ENCODE measurements at places on chromosomes 7 and 10.

DNA sequence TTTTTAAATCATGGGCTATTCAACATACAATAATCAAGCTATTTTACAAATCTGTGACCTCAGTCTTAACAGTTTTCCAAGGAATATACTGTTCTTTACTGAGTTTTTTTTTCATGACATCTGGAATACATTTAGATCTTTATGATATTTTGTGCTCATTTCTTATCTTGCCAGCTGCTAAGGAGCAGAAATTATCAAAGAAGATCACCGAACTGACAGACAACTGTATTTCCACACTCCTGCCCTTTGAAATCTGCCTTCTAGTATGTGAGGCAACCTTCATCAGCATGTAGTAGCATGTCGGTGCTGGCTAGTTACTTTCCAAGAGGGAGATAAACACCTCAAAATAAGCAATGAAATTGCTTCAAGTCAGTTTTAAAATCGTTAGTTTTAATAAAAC, 66.4 kb downstream of the NHLRC2 start:
- DNase-seq = no peak

- DNase-seq = no peak
These were observed 89.6 kb downstream of the CABCOCO1 start for GRCh38 chr10:61752111-61753011.

- no peak for DNase-seq
These were observed 97.4 kb upstream of the PIK3CG start for GRCh38 chr7:106767498-106768323.

GRCh38 chr7:147170341-147171012, 1053.9 kb downstream of the CNTNAP2 start:
- DNase-seq = no peak

DNA sequence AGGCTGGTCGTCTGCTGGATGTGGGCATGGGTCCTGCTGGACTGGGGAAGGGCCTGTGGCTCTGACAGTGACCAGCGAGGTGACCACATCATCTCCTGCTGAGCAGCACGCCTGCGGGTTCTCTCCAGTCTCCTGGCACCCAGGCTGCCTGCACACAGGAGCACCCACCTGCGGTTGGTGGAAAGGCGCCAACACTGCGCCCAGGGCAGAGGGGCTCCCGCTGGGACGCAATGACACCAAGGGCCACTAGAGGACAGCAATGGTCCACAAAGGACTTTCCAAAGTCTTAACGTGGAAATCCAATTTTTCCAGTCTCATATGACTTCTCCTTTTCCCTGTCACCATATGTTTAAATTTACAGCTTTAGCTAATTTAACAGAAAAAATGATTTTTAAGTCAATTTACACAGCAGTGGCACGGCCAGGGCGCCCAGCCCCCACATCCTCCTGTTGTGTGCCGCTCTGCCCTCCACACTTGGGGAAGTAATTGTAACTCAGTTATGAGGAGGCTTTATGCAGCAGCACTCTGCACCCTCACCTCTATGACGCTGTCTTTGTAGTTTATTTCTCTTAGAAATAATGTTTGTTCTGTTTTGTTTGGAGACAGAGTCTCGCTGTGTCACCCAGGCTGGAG, 38.1 kb downstream of the CFAP46 start:
- peak; percentile 52 for DNase-seq

DNA sequence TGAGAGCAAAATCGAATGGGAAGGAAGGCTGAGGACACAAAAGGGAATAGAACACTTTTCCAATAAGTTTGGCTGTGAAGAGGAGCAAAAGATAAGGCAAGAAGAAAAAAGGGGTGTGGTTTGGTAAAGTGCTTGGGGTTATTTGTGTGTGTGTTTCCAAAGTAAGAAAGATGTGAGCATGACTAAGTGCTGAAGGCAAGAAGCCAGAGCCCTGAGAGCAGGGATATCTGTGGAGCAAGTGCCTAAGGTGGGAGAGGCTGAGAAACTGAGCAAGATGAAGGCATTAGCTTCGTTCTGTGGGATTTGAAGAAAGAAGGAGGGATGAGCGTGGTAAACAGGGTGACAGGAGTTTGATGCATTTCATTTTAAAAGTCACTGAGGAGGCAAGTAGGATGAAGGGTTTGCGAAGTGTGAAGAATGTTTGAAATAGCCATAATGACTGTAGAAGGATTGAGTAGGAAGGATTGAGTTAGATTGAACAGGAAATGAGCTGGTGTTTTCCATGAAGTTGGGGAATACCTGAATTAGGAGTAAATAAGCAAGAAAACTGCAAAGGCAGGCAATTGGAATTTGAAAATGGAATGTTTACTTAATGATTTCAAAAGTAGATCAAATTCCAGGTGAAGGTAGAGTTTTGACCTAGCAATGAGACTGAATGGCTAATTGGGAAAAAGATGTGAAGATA, 19.9 kb upstream of the SP4 start:
- DNase-seq = no peak

- DNase-seq = no peak
These were observed 24.4 kb upstream of the ADRB1 start for GRCh38 chr10:114019226-114019625.

- peak; percentile 26 for DNase-seq
These were observed 14.0 kb upstream of the ZNF273 start for GRCh38 chr7:64888901-64889685.

DNA sequence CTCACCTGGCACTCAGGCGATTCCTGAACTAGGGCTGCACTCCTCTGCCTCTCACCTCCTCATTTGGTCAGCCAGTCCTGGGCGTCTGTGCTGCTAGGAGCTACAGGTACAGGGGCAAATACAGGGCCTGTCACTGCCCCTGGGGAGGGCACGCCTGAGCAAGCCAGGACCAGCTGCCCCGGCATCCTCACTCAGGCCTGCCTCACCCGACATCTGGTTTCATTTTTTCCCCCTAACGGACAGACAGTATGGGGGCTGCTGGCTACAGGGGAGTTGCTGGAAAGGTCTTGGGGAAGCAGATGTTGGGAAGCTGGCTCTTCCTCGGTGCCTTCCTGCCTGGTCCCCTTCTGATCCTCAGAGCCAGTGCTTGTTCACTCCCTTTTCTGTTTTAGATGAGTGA, 77.3 kb upstream of the PPIF start:
- DNase-seq = no peak

- DNase-seq = no peak
These were observed 2.1 kb downstream of the NHLRC2 start for GRCh38 chr10:113856563-113856962.

- no peak for DNase-seq
These were observed 4.2 kb upstream of the CREB3L2 start for GRCh38 chr7:138006106-138006505.

DNA sequence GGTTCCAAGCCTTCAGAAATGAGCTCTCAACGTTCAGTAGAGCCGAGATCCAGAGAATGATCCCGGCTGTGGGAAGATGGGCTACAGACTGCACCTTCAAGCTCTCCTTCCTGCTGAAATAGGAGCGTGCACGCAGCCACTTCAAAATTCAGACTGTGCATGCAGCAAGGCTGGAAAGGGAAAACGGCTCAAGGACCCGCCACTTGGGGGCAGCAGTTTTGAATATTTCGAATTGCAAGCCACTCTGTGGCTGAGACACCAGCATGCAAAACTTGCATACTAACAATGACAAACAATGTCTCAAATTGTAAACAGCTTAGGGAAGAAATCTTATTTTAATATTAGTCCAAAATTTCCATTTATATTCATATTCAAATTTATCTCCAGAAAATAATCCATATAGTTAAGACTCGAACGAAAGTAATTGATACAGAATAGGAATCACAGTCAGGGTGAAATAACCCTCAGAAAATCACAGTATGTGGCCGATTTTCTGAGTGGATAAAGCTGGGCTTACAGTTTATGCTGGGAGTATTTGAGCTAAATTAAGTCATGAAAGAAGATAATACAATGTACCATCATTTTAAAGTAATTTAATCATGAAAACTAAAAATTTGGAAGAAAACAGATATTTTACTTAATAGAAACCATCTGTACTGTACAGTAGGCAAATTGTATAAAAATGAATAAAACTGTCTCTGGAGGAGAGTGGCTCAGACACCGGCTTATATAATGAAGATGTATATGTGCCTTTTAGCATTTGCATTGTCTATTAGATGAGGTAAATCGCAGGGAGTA, 137.9 kb upstream of the MKI67 start:
- DNase-seq = peak; percentile 77

GRCh38 chr10:124741281-124741921, 2.8 kb downstream of the FAM53B start:
- DNase-seq = peak; percentile 92

DNA sequence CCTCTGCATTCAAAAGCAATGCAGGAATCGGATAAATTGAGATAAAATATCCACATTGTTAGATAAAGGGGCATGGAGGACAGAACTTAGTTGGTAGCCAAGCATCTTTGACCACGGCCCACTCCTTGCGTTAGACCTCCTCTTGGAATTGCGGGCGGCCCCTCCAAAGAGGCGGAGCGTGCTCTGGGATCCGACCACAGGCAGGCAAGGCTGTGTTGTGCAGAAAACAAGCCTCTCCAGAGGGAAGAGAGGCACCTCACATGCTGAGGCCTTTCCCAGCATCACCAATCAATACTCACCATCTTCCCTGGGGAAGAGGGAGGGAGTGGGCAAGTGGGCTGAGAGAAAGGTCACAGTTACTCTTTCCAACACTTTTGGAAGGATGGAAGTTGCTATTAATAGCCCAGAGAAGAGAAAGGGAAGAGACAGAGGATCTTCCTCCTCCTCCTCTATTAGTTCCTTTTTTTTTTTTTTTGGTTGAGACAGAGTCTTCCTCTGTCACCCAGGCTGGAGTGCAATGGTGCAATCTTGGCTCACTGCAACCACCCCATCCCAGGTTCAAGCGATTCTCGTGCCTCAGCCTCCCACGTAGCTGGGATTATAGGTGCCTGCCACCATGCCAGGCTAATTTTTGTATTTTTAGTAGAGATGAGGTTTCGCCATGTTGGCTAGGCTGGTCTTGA, 49.7 kb upstream of the NRF1 start:
- no peak for DNase-seq

- DNase-seq = no peak
These were observed 245.9 kb upstream of the PODXL start for GRCh38 chr7:131802195-131802864.

- no peak for DNase-seq
These were observed 70.9 kb downstream of the MYL10 start for GRCh38 chr7:101557978-101558741.

GRCh38 chr7:138316421-138317043, 143.5 kb upstream of the TRIM24 start:
- DNase-seq = no peak

GRCh38 chr10:47444047-47444446, 39.9 kb downstream of the ANXA8 start:
- no peak for DNase-seq

DNA sequence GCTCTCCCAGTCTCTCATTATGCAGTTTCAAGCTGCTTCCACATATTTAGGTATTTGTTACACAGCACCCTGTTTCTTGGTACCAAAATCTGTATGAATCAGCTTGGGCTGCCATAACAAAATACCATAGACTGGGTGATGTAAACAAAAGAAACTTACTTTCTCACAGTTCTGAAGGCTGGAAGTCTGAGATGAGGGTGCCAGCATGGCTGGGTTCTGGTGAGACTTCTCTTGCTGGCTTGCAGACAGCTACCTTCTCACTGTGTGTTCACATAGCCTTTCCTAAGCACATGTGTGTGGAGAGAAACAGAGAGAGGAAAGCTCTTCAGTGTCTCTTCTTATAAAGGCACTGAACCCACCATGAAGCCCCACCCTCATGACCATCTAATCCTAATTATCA, 15.7 kb upstream of the CBLL1 start:
- no peak for DNase-seq
